A673 (cell line): ENCODE measurements at places on chromosomes 7 and 10.
A peak's percentile ranks its signal among the peaks of the same experiment; 100 is the strongest.

DNA sequence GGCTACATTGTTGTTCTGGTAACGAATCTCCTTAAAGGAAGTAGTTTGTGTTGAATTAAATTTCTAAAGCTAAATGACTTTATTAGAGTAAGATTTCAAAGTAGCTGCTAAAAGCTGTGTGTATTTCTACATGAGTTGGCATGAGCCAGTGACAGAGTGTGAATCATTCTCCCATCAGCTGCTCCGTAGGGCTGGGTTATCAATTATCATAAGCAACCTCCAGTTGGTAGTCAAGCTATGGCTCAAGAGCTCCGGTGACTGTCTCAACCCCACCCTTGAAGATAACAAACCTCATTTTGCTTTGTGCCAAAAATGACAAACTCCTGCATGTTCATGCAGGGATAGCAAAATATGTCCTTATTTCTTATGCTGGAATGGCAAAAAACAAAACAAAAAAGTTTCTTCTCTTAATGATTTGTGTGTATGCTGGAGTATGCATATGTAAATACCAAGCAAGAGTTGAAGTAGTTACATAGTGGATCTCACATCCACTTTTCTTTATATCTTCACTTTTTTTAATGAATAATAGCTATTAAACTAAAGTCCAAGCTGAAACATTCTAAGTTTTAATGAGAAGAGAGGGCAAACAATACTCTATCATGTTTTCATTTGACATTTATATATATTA lies 249.4 kb downstream of the CACNA2D1 start:
- H3K27ac ChIP-seq: no peak overlapping the region
- H3K4me1 ChIP-seq: peaks cover 4% of the 10 kb centered on the region
- no peaks in the 10 kb centered on the region for H3K36me3 ChIP-seq
- no peaks in the 10 kb centered on the region for H3K27me3 ChIP-seq
- no peak overlapping the region for H3K4me3 ChIP-seq

DNA sequence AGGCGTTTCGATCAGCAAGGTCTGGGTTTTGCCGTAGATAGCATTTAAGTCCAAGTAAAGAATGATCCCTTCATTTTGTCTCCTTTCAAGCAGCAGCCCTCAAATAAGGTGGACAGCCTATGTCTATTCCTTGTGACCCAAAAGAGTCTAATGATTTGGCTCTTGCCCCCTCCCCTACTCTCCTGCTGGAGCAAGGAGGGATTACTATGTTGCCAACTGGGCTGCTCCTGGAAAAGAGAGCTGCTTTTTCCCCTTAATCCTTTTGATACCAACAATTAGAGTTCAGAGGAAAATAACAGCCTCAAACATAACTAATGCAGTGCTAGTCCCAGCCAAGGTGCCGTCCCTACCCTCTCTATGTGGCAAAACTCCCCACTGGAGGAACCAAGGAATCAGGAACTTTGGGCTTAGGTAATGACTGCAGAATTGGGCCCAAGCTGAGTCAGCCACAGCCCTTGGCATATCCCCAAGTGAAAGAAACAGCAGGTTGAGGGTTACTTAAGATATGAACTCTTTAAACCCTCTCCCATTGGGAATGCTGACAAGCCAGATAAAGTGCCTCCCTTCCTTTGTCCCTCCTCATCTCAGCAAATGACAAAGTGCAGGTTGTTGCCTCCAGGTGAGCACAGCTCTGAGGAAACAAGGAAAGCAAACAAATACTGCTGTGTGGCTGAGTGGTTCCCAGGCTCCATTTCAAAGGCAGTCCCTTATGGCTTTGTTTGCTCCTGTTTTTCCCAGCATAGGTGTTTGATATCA lies 643.7 kb downstream of the INHBA start:
- no peaks in the 10 kb centered on the region for H3K36me3 ChIP-seq
- H3K4me1 ChIP-seq: no peaks in the 10 kb centered on the region
- no peak overlapping the region for H3K4me3 ChIP-seq
- DNase-seq: no peak

DNA sequence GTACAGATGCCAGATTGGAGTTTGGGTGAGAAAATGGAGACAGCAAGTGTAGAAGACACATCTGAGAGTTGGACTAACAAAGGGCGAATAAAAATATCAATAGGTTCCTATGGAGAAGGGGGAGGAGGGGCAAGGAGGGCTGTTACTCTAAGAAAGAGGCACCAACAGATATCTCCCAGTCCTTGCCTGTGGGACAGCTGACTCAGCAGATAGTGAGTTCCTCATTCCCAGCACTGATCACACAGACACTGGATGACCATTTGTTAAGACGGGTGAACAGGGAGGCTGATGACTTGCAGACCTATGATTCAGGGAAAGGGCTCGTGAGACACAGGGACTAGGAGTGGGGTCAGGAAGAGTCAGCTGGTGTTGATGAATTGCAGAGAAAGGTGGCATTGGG lies 5.7 kb upstream of the PRR15 start:
- peaks cover 15% of the 10 kb centered on the region for H3K27me3 ChIP-seq
- H3K4me1 ChIP-seq: no peaks in the 10 kb centered on the region
- H3K27ac ChIP-seq: no peak overlapping the region
- no peak overlapping the region for H3K4me3 ChIP-seq
- DNase-seq: no peak

DNA sequence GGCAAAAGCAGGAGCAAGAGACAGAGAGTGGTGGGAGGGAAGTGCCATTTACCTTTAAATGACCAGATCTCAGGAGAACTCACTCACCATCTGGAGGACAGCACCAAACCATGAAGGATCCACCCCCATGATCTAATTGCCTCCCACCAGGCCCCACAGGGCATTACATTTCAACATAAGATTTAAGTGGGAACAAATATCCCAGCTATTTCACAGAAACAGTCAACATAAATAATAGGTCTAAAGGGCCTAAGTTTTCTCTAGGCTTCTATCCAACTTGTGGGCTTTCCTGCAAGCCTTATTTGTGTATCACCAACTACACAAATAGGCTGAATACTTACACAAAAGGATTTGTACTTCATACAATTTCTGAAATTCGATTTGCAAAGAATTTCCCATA lies 196.8 kb upstream of the POT1 start:
- no peaks in the 10 kb centered on the region for H3K36me3 ChIP-seq
- H3K27ac ChIP-seq: no peak overlapping the region
- no peaks in the 10 kb centered on the region for H3K4me1 ChIP-seq
- H3K27me3 ChIP-seq: no peaks in the 10 kb centered on the region
- no peak for DNase-seq
- no peak overlapping the region for H3K4me3 ChIP-seq

- no peak overlapping the region for H3K4me3 ChIP-seq
Measured at GRCh38 chr10:91856637-91857036, 52.6 kb downstream of the FGFBP3 start.

DNA sequence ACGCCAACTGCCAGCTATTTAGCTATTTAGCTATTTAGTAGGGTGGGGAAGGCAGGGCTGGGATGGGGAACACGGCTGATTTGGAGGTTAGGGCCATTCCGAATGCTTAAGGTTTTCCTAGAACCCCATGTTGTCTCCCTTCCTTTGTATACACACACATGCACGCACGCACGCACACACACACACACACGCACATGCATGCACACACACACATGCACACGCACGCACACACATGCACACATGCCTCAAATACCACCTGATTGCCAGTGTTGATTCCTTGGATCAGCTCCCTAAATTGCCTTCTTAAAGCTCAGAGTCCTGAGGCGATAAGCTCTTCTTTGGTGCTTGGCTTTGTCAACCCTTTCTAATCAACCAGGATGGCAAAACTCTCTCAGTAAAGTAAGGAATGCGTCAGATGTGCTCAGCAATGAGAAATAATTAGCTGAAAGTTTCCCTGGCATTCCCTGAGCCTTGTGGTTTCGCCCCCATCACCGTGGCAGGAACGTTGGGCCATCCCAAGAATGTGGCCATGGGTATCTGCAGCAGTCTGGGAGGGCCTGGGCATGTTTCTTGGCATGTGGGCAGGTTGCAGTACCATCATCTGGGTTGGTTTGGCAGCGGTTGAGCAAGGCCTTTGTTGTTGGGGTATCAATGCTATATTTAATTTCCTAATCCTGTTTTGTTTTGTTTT lies 305.6 kb downstream of the LRMDA start:
- no peaks in the 10 kb centered on the region for H3K36me3 ChIP-seq
- no peaks in the 10 kb centered on the region for H3K27me3 ChIP-seq
- H3K4me1 ChIP-seq: no peaks in the 10 kb centered on the region
- H3K27ac ChIP-seq: no peak overlapping the region
- H3K4me3 ChIP-seq: no peak overlapping the region
- no peak for DNase-seq

- peaks cover 15% of the 10 kb centered on the region for H3K4me1 ChIP-seq
- H3K27me3 ChIP-seq: no peaks in the 10 kb centered on the region
- H3K4me3 ChIP-seq: no peak overlapping the region
- H3K27ac ChIP-seq: no peak overlapping the region
Measured at GRCh38 chr10:110610308-110610774, 33.8 kb upstream of the RBM20 start.

GRCh38 chr7:24540956-24541355 lies 32.3 kb upstream of the PALS2 start:
- no peaks in the 10 kb centered on the region for H3K4me1 ChIP-seq
- no peak for DNase-seq
- H3K27me3 ChIP-seq: no peaks in the 10 kb centered on the region
- H3K4me3 ChIP-seq: no peak overlapping the region

GRCh38 chr7:129122751-129123509 lies 21.6 kb upstream of the TSPAN33 start:
- no peak for DNase-seq
- H3K36me3 ChIP-seq: no peaks in the 10 kb centered on the region
- H3K4me3 ChIP-seq: no peak overlapping the region

GRCh38 chr7:17357952-17358351 lies 59.5 kb downstream of the AHR start:
- peaks cover 6% of the 10 kb centered on the region for H3K4me1 ChIP-seq
- H3K27ac ChIP-seq: no peak overlapping the region
- no peaks in the 10 kb centered on the region for H3K27me3 ChIP-seq
- H3K4me3 ChIP-seq: no peak overlapping the region
- DNase-seq: no peak
- no peaks in the 10 kb centered on the region for H3K36me3 ChIP-seq

DNA sequence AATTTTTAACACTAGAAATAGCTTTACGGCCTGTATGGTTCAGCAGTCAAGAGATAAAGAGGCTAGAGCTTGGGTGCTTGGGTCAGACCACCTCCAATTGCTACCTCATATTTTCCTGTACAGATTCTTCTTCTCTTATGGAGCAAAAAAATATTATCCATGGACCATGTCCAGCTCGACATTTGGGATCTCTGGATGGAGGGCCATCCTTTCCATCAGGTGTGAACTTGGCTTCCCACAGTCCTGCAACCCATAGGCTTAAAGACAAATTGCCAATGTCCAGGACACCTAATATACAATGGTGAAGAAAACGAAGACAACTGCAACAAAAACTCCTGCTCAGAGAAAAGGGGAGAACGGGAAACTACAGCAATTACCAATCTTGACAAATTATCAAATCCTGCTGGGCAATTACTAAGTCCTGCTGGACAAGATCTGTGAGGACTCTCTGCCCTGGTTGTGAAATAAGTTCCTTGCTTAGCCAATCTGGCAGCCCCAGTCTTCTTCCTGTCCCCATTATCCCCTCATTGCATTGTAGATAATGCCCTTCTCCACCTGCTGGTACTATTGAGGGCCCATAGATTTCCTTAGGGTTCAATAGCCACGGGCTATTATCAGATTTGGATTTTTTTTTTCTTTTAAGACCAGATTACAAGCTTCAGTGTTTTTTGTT lies 42.0 kb upstream of the BRAF start:
- no peak overlapping the region for H3K27ac ChIP-seq
- no peaks in the 10 kb centered on the region for H3K4me1 ChIP-seq
- H3K36me3 ChIP-seq: no peaks in the 10 kb centered on the region
- H3K27me3 ChIP-seq: no peaks in the 10 kb centered on the region
- DNase-seq: no peak

GRCh38 chr10:48255722-48256121 lies 18.8 kb downstream of the FRMPD2 start:
- H3K27ac ChIP-seq: no peak overlapping the region
- H3K36me3 ChIP-seq: no peaks in the 10 kb centered on the region
- DNase-seq: no peak
- H3K4me3 ChIP-seq: no peak overlapping the region

GRCh38 chr7:32535162-32535702 lies 39.9 kb downstream of the AVL9 start:
- no peak for DNase-seq
- no peak overlapping the region for H3K27ac ChIP-seq
- H3K27me3 ChIP-seq: no peaks in the 10 kb centered on the region
- peaks cover 11% of the 10 kb centered on the region for H3K4me1 ChIP-seq

GRCh38 chr10:86979977-86980448 lies 11.7 kb downstream of the ADIRF start:
- H3K4me3 ChIP-seq: no peak overlapping the region
- no peaks in the 10 kb centered on the region for H3K36me3 ChIP-seq
- H3K27me3 ChIP-seq: no peaks in the 10 kb centered on the region
- DNase-seq: no peak

- H3K27ac ChIP-seq: no peak overlapping the region
- DNase-seq: peak; percentile 37
- peaks cover 17% of the 10 kb centered on the region for H3K27me3 ChIP-seq
- H3K36me3 ChIP-seq: no peaks in the 10 kb centered on the region
- peaks cover 11% of the 10 kb centered on the region for H3K4me1 ChIP-seq
Measured at GRCh38 chr7:2924866-2925840, 81.0 kb upstream of the GNA12 start.

DNA sequence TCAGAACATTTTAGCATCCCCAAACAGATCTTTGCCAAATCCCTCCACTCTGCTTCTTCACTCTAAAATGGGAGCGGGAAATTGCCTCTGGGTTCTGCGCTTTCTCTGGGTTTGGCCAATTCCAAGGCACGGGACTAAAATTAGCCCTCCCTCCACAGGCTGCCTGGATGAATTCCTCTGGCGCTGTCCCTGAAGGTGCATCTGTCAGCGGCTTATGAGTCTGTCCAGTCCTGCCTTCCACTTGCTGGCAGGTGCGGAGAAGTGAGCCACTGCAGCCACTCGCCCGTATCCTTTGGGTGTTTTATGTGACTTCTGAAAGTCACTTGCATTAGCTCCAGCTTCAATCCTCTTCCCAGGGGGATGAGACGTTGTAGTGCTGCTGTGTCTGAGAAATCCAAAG lies 121.6 kb downstream of the SH2D4B start:
- H3K27me3 ChIP-seq: no peaks in the 10 kb centered on the region
- H3K4me1 ChIP-seq: peaks cover 5% of the 10 kb centered on the region
- H3K4me3 ChIP-seq: no peak overlapping the region

- H3K4me3 ChIP-seq: no peak overlapping the region
- no peaks in the 10 kb centered on the region for H3K27me3 ChIP-seq
- H3K27ac ChIP-seq: no peak overlapping the region
- H3K4me1 ChIP-seq: no peaks in the 10 kb centered on the region
Measured at GRCh38 chr7:64733550-64734240, 60.5 kb upstream of the ZNF138 start.

- no peak for DNase-seq
- H3K4me3 ChIP-seq: no peak overlapping the region
- no peaks in the 10 kb centered on the region for H3K36me3 ChIP-seq
- H3K27ac ChIP-seq: no peak overlapping the region
Measured at GRCh38 chr10:121573538-121573941, 24.7 kb downstream of the FGFR2 start.

GRCh38 chr7:138086563-138087270 lies 10.5 kb downstream of the AKR1D1 start:
- no peaks in the 10 kb centered on the region for H3K27me3 ChIP-seq
- DNase-seq: no peak
- H3K4me3 ChIP-seq: no peak overlapping the region
- no peaks in the 10 kb centered on the region for H3K4me1 ChIP-seq
- H3K36me3 ChIP-seq: no peaks in the 10 kb centered on the region
